ENCODE measurements at places on chromosomes 6 and 20.

DNA sequence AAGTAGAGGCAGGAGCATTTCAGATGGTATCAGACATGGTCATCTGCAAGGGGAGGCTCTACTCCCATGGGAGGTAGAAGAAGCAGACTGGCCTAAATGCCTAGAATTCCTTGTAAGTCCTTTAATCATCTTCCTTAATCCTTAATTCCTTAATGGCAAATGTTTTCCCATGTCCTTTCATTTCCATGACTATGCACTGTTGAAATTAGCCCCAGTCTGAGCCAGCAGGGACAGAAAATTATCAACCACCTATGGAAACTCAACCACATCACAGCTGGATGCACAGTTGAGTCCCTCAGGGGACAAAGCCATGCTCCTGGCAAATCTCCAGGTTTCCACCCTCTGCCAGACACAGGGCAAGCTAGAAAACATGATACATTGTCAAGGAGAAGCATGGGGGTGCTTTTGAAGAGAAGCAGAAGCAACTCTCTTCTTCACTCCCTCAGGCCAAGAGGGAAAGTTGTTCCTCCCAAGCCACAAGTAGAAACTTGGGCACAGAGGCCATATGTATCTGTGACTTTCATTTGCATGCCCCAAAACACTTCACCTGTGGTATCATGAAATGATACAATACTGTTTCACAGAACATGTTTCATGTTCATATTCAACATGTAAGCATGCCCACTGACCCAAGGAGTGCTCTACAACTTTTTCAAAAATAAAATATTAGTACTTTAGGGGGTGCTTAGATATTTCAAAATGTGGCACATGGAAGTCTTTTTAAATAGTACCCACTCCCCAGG, 683.6 kb downstream of the KIF16B start:
- no peak for DNase-seq

GRCh38 chr20:3740615-3741301, 8.3 kb downstream of the HSPA12B start:
- DNase-seq = no peak

DNA sequence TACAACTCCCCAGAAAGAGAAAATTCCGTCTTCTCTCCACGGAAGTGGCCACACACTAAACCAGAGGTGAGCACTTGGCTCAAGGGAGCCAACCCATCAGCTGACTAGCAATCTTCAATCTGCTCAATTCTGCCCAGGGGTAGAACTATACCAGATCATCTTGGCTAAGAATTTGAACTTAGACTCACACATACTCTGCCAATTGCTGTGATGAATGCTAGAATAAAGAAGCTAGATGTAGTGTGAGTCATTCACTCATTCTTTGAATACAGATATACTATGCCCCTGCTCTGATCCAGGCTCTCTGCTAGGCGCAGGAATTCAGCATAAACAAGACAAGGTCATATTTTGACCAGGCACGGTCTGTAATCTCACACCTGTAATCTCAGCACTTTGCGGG, 147.9 kb upstream of the SHLD1 start:
- DNase-seq = no peak

- peak; percentile 10 for DNase-seq
Observed at GRCh38 chr6:115753446-115753845, 307.2 kb downstream of the FRK start.

DNA sequence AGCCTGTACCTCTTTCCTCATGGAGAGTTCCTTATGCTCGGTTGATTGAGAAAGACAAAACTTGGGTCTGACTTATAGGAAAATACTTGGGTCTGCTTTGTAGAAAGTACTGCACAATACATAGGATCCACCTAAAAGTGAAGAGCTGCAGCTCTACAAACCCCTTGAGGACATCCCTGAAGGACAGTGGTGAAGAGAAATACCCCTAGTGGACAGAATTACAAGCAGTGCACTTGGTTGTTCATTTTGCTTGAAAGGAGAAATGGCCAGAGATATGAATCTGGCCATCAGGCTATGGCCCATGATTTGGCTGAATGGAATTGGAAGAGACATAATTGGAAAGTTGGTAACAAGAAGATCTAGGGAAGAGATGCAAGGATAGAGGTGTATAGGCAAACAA, 8.3 kb downstream of the CD24 start:
- no peak for DNase-seq

GRCh38 chr20:61601361-61601760, 349.3 kb downstream of the CDH4 start:
- DNase-seq = no peak

GRCh38 chr20:3980260-3981131, 34.9 kb downstream of the RNF24 start:
- DNase-seq = no peak

DNA sequence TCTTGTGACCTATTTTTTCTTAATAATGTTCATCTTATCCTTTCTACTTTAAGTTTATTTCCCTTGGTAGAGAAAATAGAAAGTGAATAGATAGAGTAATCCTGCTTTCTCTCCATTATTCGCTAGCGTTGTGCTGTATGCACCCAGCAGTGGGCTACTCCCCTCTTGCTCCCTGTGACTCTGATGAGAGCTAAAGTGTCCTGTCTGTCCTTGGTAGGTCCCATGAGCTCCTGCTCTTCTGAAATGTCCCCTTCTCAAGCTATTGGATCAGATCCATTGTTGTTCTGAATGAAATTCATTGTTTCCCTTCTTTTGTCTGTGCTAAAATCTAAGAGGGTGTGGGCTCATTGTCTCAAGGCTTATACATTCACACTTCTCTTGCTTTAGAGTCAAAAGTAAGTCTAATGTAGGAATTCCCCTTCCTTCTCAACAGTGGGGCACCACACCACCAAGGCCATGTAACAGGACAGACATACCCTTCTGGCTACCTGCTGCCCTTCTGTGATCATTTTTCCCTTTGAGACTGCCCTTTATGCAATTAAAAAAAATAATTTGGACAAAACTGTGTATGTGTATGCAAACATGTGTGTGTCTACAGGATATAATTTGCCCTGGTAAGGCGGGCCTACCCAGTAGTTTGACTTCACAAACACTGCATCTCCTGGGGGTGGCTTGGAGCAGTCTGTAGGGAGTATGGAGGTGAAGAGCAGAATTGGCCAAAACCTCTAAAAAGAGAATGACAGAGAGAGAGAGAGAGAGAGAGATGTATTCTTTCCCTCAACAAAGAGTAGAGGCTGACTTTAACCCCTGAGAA, 167.0 kb upstream of the MYLIP start:
- no peak for DNase-seq

GRCh38 chr6:2982426-2983117, 11.2 kb upstream of the SERPINB6 start:
- DNase-seq = no peak

DNA sequence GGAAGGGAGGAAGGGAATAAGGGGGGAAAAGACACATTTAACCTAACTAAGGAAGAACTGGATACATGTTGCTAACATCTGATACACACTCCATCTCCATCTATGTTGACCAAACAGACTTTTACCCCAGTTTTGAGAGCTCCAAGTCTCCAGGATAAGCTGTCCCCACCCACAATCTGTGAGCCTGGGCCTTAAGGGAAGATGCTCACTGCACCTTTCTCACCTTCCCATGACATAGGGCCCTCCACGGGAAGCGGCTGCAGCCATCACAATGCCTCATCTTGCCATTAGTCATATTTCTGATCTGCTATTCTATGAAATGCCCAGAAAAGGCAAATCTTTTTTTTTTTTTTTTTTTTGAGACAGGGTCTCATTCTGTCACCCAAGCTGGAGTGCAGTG, 126.6 kb upstream of the SALL4 start:
- DNase-seq = no peak

GRCh38 chr20:37220731-37221130, 40.9 kb downstream of the GHRH start:
- DNase-seq = no peak

DNA sequence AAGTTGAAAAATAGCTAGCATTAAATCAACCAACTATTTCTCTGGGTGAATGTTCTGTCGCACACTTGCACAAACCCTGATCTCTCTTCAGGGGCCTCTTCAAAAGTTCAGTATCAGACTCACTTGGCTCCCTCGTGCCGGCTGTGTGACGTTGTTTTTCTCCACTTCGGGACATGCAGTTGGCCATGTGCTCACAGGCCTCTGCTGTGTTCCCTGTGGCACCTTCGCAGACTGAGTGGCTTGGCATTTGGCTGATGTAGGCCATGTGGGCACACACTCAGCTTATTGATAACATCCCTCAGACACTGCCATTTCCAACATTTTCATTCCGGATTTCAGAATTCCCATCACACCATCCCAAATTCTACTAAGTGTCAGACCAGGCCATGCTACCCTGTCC, 49.3 kb downstream of the PACRG start:
- DNase-seq = no peak

DNA sequence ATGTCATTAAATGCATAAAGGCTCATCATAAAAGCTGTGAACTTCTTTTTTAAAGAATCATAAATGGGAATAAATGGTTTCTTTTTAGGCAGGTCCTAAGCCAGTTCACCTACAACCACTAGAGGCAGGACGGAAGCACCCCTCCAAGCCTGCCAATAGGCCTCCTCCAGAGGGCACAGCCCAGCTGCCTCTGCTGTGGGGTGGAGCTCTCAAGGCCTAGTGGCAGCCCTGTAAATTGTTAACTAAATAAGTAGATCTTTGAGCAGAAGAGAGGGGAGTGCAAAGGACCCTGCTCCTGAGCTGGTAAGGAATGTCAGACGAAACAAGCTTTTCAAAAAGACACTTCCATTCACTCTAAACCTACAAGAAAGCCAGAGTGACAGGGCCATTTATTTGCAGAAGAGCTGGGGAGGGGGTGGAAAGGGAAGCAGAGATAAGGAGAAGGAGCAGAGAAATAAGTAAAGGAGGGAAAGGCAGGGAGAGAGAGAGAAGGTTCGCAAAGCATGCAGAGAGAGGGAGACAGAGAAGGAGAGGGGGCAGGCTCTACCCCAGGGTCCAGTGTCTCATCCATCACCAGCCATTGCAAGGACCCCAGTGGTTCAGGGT, 18.0 kb upstream of the MAFB start:
- no peak for DNase-seq

DNA sequence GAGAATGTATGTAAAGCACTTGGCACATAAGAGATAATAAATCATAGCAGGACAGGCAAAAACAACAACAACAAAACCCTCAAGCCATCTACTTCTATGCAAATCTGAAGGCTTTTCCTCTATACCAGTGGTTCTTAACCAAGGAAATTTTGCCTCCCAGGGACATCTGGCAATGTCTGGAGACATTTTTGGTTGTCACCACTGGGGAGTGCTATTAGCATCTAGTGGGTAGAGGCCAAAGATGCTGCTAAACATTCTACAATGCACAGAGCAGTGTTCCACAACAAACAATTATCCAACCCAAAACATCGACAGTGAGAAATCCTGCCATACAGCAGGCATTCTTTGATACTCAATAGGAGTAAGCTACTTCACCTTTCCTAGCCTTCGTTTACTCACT, 28.2 kb downstream of the NDRG3 start:
- DNase-seq = no peak
